Forelimb muscle (tissue), 1 donor: ENCODE measurements at places on chromosomes 4 and X. TPM values are rescaled to one million over a fixed set of nuclear protein-coding genes. Genes with fewer than 3 reads are reported as not detected.

INPP4B gene
- 36.4 TPM for polyA plus RNA-seq

NPFFR2 gene
- 0.29 TPM for polyA plus RNA-seq

MAGEC3 gene
- 0.53 TPM for polyA plus RNA-seq

MGARP gene
- polyA plus RNA-seq = 0.28 TPM

TCEAL3 gene
- 9.4 TPM for polyA plus RNA-seq

NAP1L5 gene
- 6.6 TPM for polyA plus RNA-seq

FIP1L1 gene
- 42.9 TPM for polyA plus RNA-seq

POF1B gene
- polyA plus RNA-seq = 0.05 TPM

TCEAL6 gene
- not detected for polyA plus RNA-seq

REPS2 gene
- polyA plus RNA-seq = 8.1 TPM

CENPVL1 gene
- not detected for polyA plus RNA-seq

ADH1B gene
- polyA plus RNA-seq = 10.4 TPM

BMX gene
- 1.8 TPM for polyA plus RNA-seq

CXXC4 gene
- polyA plus RNA-seq = 1.8 TPM

ZNF630 gene
- polyA plus RNA-seq = 2.8 TPM

DLG3 gene
- 4.9 TPM for polyA plus RNA-seq
